ENCODE measurements at places on chromosomes 4 and X.
A peak's percentile ranks its signal among the peaks of the same experiment; 100 is the strongest.

DNA sequence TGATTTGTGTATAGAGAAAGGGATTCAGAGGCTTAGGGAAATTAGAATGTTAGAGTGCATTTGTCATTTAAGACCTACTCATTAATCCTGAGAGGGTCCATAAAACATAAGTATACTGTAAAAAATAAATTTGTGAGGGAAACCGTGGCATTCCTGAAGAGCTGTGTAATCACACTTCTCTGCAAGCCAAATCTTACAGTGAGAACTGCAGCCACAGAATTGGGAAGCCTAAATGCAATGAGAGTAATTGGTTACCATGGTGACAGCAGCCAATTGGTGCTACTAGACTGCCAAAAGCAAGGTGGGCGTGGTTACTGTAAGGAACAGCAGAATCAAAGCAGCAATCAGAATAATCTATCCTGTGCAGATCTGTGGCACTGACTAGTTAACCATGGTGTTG is 345.2 kb upstream of the GRID2 start:
- no peak for DNase-seq

DNA sequence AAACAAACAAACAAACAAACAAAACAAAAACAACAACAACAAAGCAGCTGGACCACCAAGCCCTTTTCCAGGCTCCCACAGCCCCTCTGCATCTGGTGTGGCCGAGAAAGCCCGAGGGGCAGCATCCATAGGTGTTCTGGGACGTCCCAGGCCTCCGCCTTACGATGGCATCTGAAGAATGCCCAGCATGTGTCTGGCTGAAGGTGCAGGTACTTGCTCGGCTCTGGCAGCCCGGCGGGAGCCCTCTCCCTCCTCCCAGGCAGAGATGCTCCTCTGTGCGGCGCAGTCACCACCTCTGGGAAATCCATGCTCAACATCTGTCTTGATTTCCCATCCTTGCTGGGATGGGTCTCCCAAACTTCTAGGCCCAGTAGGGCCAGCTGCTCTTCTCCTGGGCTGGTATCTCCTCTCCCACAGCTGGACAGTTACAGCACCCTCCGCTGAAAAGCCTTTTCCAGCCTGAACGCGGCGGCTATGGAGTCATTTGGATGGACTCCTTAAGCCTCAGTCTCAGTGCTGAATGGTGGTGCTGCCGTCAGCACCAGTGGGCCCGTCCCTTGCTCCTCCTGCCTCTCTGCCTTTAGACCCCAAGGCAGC is 4.3 kb downstream of the PSAPL1 start:
- DNase-seq = no peak

- no peak for DNase-seq
Observed at GRCh38 chr4:89800012-89800516, 36.9 kb downstream of the SNCA start.

DNA sequence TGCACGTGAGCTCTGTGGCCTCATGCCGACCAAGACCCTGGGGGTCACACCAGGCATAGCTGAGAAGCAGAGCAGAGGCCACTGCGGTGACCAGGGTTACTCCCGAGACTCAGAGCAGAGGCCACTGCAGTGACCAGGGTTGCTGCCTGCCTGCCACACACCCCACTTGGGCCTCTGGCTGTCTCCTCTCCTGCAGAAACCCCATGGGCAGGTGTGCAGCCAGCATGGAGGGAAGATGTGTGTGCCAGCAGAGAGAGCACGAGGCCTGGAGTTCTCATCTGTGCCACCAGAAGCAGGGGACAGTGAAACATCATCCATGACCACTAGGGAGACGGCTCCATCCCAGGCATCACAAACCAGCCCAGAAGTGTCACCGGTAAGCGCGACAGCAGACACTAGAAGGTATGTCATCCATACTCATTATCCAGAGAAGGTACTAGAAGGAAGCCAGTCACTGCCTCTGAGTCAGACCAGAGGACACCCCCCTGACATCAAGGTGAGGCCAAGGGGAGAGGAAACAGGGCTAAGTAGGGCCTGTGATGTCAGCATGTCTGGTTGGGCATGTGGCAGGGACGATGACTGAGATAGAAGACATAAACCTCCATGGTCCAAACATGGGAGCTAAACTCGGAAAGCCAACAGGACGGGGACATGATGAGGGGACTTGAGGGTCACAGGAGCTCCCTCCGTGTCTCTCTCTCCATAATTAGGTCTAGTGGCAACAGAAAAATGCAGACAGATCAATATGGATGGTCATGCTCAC is 24.2 kb upstream of the SPON2 start:
- DNase-seq = no peak

DNA sequence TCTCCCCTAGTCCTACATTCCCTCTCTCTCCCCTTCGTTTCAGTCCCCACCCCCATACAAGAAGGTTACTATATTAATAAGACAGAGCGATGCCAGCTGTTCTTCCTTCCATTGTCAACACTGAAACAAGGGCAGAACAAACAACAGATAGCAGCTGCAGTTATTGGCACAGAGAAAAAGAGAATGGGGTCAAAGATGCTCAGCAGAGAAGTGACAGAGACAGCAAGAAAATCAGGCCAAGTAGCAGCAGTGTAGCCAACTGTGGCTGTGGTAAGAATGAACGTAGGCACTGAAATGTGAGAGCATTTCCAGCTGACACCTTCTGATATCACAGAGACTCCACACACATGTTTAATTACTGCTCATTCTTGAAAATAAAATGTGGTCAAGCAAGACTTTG is 641.8 kb downstream of the FSTL5 start:
- DNase-seq = no peak

DNA sequence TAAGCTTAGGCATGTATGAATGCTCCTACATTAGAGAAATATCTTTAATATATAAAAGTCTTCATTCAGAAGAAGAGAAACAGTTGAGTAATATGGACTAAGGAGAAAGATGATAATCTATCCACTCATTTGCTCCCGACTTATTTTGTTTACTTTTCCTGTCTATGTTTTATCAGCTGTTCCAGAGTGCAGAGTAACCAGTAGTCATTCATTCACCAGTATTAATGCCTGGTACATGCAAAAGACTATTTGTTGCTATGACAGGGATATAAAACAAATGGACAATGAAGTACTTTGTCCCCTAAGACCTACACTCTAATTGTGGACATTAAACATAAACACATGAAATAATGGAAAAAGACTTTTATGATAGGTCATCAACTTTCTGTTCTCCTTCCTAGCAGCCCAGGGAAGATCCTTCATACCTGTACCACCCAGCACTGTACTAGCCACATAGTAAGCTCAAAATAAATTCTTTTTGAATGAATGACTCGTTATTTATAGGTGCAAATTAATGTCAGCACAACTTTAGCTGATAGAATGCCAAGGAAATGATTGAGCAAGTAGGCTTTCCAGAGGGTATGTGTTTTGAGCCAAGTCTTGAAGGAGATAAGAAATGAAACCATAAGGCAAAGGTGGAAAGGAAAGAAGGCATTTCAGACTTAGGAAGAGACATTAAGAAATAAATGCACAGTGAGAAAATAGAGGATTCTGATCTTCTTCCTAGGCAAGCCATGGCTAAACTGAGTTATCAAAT is 45.0 kb upstream of the IL13RA1 start:
- no peak for DNase-seq

GRCh38 chr4:93825551-93826216 is 2.9 kb upstream of the ATOH1 start:
- DNase-seq = no peak

DNA sequence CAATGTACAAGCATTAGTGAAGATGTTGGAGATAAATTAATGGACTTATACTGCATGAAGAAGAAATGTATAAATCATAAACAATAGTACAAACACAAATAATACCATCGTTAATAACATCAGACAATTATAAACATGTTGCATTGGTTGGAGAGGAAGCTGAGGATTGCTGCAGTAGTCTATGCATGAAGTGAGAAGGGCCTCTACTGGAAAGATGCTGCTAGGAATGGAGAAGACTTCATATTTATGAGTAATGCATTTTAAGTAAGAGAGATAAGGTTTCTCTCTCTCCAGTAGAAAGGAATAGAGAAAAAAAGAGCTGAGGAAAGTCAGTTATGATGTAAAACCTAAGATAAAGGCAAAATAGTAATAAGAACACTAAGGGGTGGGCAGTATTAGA is 247.8 kb downstream of the GRID2 start:
- no peak for DNase-seq

GRCh38 chr4:158588777-158589176 is 67.1 kb downstream of the RXFP1 start:
- no peak for DNase-seq

GRCh38 chr4:75671802-75672421 is 1.3 kb downstream of the G3BP2 start:
- DNase-seq = no peak

- DNase-seq = no peak
Observed at GRCh38 chr4:147969573-147970385, 237.9 kb downstream of the ARHGAP10 start.

GRCh38 chr4:4695497-4695896 is 153.6 kb upstream of the STX18 start:
- DNase-seq = no peak

DNA sequence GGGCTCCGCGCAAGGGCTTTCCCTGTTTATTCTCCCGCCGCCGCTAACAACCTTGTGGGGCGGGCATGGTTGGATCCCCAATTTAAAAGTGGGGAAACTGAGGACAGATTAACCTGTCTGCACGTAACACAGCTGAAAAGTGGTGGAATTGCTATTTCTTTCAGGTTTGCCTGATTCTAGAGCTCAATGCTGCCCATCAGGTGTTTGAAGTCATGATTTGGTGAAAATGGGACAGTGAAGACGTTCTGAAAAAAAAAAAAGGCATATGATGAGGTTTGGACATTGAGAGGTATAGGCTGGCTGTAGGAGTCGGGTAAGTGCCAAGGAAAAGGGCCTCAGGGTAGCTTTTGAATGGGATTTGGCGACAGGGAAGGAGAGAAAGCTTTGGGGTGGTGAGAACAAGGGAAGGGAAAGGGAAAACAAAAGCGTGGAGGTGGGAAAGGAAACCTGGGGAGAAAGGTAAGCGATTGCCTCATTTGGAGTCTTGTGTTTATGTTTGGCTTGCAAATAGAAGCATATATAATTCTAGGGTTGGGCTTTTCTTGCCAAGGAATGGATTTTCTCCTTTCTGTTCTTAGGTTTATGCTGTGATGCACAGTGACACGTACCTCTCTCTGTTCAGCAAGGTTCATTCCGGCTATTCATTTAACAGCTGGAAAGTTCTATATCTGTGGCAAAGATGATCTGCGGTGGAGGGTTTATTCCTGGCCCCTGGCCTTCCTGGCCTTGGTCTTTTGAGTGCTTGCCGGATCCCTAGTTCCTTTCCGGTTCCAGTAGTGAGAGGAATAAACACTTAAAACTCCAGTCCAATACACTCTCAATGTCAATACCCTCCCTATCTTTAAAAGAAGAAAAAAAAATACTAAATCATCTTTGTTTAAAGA is 2.4 kb upstream of the STIM2 start:
- no peak for DNase-seq

DNA sequence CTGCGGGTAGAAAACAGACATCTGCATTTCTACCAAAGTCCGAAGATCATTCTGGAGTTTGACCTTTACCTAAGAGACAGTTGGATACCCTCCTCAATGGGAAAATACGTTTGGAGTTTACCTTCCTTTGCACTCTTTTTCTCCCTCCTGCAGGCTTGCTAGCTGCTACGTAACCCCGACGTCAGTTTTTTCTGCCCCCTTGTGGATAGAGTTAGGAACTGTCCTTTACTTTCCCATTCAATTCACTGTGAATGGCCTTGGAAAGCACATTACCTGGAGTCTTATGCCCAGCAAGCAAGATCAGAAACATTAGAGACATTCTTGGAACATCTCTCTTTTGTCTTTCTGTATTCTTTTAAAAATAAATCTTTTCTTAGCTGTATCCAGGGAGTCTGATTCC is 250.7 kb downstream of the NAP1L3 start:
- no peak for DNase-seq

DNA sequence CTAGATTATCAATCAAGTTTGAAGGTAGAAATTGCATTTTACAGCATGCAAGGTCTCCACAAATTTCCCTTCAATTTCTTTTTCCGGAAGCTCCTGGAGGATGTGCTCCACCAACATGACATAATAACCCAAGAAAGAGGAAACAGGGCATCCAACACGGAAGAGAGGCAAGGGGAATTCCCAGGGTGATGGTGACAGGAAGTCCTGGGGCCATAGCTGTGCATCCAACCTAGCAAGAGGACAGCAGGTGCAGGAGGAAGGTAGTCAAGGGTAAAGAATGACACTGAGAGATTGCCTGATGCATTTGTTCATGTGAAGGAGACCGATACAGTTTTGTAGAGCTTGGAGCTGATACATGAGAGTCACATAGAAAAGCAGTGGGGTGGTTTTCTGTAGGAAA is 115.7 kb upstream of the LSM6 start:
- no peak for DNase-seq

DNA sequence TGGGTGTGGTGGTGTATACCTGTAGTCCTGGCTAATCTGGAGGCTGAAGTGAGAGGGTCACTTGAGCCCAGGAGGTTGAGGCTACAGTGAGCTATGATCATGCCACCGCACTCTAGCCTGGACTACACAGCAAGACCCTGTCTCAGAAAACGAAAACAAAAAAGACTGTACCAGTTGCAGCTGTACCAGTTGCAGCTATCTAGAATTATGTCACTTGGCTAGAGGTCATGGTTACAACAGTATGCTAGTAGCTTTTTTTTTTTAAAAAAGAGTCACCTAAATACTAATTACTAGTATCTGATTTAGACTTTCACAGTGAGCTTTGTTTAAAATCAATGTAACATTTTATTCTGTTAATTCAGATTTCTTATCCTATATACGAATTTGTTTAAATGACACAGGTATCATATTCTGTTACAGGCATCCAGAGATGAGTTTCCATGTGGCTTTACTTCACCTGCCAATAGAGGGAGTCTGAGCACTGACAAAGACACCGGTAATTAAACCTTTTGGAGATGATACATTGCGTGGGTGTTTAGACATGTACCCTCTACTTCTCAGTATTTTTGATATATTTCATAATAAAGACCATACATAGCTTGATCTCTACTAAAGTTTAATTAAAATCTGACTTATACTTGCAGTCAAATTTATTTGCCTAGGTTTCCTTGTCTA is 100.2 kb upstream of the IL13RA1 start:
- no peak for DNase-seq

DNA sequence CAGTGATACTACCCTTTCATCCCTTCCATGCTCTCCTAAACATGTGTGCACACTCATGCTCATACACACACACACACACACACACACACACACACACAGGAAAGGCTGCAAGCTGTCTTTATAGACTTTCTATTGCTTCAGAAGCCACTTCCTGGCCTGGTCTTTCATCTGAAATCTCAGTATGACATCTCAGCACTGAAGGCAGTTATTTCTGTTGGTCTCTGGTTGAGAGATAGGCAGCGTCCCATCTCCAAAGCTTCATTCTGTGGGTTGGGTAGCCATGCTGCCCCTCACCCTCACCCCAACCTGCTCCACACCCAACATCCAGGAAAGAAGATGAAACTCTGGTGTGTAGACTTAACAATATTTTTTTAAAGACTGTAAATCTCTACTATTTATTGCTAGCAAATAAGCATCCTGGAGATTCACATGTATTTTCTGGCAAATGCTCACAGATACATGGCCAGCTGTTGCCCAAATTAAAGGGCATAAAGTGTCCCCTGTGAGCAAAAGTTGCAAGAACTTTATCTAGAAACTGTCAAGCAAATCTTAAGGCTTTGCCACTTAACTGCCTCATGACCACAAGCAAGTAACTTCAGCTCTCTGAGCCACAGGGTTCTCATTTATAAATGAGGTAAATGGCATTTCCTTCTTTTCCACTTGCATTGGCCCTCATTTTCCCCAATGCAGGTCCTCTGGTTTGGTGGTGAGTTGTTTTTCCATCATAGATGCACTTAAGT is 189.8 kb upstream of the AFF2 start:
- peak; percentile 13 for DNase-seq

GRCh38 chrX:53330331-53330730 is 48.9 kb upstream of the IQSEC2 start:
- DNase-seq = no peak

Measured in activated T-cell treated with anti-CD3 and anti-CD28 coated beads, Interleukin-2, amount 50 U/mL, for 4 hours (primary cell).